ENCODE measurements at places on chromosomes 5 and 9.

GRCh38 chr5:131357739-131358561 lies 94.1 kb downstream of the CDC42SE2 start:
- no peak for DNase-seq

DNA sequence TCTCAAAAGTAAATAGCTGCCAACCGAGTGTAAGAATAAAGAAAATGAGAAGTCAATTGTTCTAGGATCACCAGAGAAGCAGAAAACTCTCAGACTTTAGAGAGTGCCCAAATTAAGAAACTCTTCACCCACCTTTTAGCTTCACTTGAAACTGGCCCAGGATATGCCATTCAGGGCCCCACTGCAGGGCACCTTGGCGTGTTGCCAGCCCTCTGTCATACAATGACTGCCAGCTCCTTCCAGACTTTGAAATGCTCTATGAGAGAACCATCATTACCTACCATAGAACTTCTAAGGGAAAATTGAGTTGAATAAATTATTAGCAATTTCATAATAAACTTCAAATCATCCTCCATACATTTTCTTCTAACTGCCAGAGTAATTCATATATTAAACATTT lies 240.5 kb downstream of the CETN3 start:
- DNase-seq = peak; percentile 86

DNA sequence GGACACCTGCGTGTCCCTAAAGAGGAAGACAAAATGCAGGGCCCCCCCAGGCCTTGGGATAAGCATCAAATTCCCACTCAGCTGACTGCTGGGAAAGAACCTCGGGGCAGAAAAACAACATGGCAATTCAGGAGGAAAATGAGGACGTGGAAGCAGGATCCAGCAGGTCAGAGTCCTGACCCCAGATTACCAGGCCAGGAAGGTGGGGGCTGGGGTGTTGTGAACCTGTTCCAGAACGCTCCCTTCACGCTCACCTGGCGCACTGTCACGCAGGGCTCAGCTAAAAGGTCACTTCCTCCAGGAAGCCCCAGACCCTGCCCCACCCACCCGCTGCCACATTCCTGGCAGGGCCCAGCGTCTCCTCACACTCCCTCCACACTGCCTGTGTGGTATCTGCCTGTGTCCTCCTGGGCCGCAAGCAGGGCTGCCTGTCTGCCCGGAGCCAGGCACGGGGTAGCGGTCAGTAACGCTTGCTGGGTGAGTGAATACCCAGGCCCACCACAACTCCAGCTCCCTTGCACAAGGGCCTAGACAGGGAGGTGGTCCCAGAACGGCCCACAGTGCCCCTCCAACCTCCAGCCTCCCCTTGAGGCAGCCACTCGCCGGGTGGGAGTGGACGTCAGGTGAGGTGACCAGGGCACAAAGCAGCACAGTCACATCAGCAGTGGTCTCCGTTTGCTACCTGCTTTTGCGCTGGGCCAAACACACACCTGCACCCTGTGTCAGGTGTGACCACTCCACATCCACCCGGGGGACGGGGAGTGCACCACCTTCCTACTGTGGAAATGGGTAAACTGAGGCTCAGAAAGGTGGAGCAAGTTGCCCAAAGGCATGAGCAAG lies 18.1 kb downstream of the VAV2 start:
- DNase-seq = no peak

GRCh38 chr5:31375999-31376720 lies 155.7 kb downstream of the DROSHA start:
- DNase-seq = no peak

- DNase-seq = no peak
These were observed 289.5 kb downstream of the SLIT3 start for GRCh38 chr5:169011451-169011850.

DNA sequence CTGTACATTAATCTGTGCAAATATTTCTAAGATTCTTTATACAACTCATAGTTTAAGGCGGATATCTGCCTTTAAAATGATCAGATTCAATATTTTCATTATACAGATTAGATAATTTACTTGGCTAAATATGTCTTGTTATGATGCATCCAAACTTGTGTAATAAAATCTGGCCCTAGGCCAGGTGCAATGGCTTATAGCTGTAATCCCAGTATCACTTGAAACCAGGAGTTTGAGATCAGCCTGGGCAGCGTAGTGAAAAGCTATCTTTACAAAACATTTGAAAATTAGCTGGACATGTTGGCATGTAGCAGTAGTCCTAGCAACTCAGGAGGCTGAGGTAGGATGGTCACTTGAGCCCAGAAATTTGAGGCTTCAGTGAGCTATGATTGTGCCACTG lies 2002.2 kb upstream of the ACO1 start:
- no peak for DNase-seq

DNA sequence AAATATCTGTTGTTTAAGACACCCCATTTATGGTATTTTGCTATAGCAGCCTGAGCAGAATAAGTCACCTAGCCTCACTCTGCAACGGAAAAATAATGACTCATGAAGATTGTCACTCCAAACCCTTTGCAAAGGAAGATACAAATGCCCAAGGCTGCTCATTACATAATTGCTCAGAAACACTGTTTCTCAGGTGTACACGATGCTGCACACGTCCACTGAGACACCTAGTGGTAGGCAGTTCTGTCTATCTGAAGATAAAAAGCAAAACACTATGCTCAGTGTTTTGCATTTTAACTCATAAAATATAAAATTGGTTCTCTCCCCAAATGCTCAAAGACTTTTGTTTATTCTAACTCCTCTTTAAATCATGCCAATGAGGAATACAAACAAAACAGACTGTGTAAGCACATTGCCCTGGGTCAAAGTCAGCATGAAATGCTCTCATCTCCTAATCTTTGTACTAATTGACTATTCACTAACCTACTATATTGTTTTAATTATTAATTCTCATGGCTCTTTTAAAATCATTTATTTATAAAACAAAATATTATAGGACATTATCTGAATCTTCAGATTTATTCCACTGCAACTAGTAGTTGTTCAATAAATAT lies 7.7 kb upstream of the TSLP start:
- peak; percentile 48 for DNase-seq

DNA sequence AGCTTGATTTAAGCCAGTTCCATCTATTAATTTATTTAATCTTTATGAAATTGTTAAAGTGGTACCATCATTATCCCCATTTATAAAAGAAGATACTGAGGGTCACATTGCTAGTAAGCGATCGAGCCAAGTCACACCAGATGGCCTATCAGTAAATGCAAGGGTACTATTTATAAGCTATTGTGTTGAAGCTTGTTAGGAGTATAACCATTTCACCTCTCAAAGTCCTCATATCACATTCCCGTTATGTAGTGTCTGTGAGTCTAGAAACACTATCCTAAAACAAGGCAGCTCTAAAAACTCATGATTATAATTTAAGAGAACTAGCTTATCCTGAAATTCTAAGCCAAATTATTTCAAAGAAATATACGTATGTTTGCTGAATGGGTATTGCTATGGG lies 1161.8 kb downstream of the EFNA5 start:
- no peak for DNase-seq

DNA sequence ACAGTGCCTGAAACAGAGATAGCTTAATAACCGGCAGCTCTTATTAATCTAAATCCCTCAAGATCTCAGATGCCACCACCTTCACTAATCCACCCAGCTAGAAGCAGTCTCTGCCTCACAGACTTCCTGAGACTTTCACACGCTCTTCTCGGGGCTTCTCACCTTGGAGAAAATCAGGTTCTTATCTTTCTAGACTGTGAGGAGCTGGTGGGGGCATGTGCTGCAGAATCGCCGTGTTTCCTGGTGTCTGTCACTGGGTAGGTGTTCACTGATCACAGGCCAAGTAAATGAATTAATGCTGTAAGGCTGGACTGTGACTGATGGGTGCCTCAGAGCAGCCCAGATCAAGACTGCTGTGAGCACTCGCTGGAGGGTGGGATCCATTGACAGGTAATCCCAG lies 101.7 kb downstream of the PSD2 start:
- no peak for DNase-seq

Measured in RPMI8226 (cell line).